Renal cortex interstitium (tissue), 15 donors: ENCODE measurements at places on chromosomes 16 and 17.

DNA sequence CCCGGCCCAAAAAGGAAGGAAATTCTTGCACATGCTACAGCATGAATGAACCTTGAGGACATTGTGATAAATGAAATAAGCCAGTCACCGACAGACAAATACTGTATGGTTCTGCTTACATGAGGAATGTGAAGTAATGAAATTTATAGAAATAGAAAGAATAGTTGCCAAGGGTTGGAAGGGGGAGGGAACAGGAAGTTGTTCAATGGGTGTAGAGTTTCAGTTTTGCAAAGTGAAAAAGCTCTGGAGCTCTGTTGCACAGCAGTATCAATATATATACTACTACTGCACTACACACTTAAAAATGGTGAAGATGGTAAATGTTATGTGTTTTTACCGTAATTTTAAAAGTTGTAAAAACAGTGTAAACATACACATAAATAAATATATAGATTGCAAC is 43.7 kb downstream of the PKD1L3 start:
- no peak for DNase-seq

GRCh38 chr17:1907909-1908698 is 78.3 kb downstream of the RPA1 start:
- DNase-seq = no peak

GRCh38 chr16:11309895-11310633 is 28.9 kb upstream of the PRM1 start:
- no peak for DNase-seq

DNA sequence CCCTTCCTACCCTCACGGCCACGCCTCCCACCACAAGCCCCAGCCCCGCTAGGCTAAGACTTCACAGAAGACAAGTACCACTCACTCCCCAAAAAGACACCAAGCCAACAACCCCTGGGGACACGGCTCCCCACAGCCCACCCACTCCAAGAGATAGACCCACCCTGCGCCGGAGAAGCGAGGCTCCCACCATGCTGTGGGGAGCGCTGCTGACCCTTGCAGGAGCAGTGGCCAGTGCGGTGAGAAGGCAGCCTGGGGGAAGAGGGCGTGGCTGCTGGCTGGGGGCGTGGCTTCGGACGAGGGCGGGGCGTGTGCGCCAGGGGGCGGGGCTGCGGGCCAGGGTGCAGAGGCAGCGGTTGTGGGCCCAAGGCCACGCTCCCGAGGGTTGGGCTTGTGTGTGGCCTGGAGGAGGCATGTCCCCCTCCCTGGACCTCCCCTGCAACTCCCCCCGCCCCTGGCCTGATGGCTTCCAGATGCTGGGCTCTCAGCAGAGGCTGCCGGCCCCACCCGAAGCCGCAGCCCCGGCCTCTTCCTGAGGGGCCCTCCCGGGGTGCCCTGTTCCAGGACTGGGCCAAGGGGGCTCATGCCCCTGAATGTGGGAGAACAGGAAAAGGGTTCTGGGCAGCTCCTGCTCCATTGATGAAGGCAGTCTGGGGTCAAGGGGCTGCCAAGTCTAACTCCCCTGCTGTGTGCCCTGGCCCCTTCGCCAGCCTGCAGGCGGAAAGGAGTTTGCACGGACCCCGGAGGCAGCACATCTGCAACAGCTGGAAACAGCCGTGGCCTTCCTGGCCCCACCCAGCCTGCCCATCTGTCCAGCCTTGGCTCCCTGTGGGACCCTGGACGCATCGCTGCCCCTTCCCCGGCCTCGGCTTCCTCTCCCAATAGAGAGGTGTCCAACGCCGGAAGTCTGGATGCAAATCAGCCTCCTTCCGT is 9.1 kb downstream of the TFAP4 start:
- DNase-seq = peak; percentile 73

- DNase-seq = no peak
These were observed 180.1 kb downstream of the SPECC1 start for GRCh38 chr17:20189302-20189701.

DNA sequence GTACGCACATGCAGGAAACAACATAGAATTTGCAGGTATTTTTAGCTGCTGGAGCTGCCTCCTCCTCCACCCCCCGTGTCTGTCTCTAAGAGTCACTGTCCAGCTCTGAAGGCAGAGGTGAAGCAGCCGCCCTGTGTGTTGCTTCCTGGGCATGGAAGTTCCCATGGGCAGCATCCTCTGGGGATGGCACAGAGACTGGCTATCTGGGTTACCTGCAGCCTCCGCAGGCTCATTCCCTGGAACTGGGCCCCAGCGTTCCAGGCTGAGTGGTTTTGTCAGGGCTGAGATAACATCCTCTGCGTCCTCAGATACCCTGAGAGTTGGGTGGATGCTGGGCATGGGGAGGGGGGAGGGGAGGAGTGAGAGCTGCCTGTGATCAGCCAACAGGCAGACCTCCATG is 41.5 kb upstream of the MRTFB start:
- DNase-seq = no peak

- DNase-seq = no peak
These were observed 22.8 kb downstream of the COTL1 start for GRCh38 chr16:84595052-84595481.

DNA sequence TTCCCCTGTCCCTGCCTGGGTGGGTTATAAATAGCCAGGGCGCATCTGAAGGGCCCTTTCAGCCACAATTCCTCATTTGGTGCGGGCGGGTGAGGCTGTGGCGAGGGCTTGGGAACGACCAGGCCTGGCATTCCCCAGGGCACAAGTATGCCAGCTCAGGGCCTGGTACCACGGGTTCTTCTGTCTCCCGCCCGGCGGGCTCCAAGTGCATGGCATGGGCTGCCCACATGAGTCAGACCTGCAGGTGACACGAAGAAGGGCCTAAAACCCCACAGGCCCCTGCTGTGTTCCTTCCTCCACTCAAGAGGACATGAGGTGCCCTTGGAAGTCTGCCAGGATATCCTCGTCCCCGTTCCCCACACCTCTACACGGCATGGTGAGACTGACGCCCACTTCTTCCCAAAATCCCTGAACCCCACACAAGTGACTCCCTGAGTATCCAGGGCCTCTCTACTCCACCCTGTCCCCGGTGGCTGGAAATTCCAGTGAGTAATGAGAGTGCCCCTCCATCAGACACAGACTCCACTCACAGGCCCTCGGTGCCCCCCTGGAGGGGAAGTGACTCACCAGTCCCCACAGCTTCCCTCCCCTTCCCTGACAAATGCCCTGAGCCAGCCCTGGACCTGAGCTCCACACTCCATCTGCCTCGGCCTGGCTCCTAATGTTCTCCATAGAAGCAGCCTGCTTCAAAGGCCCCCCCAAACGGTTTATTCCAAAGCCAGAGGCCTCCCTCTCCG is 68.8 kb downstream of the ABR start:
- no peak for DNase-seq

DNA sequence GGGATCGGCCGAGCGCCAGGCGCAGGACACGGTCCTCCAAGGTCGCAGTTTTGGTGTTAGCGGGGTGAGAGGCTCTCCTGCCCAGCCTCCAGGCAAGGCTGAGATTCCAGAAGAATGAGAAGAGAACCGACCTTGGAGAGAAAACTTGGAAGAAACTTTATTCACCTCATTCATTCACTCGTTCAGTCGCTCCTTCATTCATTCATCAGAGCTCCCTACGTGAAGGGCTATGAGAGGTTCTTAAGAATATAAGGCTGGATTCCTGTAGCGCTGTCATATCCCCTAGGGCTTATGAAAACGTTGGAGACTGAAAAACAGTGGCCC is 991 bp upstream of the MYH10 start:
- DNase-seq = no peak

DNA sequence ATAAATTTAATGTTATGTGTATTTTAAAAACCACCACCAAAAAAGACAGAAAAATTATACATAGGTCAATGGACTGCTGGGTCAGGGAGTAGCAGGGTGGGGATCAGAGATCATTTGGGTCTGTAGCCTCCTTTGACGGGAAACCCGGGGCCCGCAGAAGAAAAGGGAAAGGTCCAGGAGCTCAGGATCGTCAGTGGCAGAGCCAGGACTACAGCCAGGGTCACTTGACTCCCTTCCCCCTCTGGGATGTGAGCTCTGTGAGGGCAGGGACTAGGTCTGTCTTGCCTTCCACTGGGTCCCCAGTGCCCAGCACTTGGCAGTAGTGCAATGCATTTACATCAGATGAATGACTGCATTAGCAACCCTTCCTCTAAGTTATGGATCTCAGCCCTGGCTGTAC is 62.1 kb downstream of the TOM1L2 start:
- DNase-seq = no peak

GRCh38 chr17:17001874-17002520 is 30.1 kb upstream of the TNFRSF13B start:
- DNase-seq = peak; percentile 49

- DNase-seq = no peak
These were observed 1.8 kb downstream of the UBE2G1 start for GRCh38 chr17:4364622-4365041.

GRCh38 chr17:67685351-67685750 is 32.4 kb upstream of the NOL11 start:
- DNase-seq = no peak

DNA sequence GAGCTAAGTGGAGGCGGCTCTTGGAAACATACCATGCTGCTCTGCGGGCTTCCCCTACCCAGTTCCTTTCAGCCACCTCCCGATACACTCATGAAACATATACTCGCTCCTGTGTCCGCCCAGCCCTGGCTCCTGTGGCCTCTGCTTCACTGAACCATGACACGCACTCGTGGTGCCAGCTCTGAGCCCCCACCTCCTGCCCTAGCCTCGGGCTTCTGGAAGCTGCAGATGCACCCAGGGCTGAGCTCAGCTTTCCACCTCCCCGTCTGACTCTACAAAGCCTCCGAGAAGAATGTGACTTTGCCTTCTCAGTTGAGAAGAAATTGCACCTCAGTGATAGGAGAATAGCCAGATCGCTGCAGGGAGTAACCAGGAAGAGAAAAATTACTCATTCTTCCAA is 11.0 kb downstream of the CALB2 start:
- no peak for DNase-seq

GRCh38 chr17:47731396-47731795 is 1.6 kb upstream of the TBX21 start:
- no peak for DNase-seq

DNA sequence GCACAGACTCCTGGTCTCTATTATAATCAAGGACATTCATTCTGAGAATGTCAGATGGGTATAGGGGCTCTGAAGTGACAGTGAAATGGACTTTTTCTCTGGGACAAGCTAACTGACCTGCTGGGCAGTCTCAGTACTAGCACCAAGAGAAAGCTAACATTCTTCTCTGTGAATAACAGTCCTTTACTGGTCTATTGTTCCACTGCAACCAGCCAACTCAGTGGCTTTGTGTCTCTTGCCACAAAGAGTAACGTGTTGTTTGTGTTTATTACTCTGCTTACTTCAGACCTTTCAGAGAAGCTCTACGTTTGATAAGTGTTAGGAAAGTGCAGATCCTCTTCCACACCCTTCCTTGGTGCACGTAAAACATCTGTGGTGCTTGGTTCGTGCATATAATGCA is 61.5 kb upstream of the BCAR1 start:
- DNase-seq = no peak
